ENCODE measurements at places on chromosomes 11 and 22.

GRCh38 chr11:64419818-64420485, 61.0 kb downstream of the RPS6KA4 start:
- no peak for DNase-seq

GRCh38 chr11:32032478-32032877, 58.4 kb upstream of the RCN1 start:
- DNase-seq = no peak

- DNase-seq = no peak
Measured at GRCh38 chr11:116579857-116580727, 192.7 kb downstream of the BUD13 start.

- no peak for DNase-seq
Measured at GRCh38 chr22:30481711-30482110, 9.9 kb upstream of the SEC14L3 start.

GRCh38 chr11:43852057-43852636, 28.5 kb upstream of the ALKBH3 start:
- peak; percentile 30 for DNase-seq

Data from stimulated activated CD8-positive, alpha-beta memory T cell treated with anti-CD3 and anti-CD28 coated beads, Interleukin-15, amount 100 ng/mL, for 1 hour (primary cell).